ENCODE measurements at places on chromosomes 3 and 15.

DNA sequence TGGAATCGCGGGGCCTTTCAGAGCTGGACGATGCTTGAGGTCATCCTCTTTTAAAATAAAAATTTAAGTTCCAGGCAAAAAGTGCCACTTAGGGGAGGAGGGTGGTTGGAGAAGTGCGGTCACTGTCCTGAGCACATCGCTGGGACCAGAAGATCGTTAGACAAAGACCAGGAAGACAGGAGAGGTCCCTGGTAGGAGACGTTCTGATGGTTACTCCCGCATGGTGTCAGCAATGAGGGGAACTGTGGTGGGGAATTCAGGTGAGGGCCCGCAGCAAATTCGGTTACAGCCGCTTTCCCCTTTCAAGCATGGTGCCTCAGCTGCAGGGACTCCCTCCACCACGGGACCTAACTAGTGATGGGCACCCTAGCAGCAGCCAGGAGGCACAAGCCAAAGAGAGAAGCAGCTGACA lies 1.0 kb upstream of the ISY1 start:
- DNase-seq: no peak

DNA sequence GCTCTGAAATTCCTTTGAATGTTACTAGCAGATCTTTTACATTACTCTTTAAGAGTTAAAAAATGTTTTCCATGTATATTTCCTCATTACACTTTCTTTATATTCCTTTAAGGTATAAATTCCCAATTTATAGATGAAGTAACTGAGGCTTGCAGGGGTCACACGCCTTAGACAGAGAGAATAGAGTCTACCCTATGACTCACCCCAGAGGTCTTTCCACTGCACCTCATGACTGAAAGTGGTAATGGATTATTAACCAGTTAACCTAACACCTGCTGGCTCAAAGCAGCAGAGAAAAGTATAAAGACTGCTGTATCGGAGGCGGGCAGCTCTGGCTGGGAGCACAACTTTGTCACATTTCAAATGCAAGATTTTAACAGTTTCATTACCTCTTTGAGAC lies 37.7 kb downstream of the LDHAL6B start:
- DNase-seq: no peak

DNA sequence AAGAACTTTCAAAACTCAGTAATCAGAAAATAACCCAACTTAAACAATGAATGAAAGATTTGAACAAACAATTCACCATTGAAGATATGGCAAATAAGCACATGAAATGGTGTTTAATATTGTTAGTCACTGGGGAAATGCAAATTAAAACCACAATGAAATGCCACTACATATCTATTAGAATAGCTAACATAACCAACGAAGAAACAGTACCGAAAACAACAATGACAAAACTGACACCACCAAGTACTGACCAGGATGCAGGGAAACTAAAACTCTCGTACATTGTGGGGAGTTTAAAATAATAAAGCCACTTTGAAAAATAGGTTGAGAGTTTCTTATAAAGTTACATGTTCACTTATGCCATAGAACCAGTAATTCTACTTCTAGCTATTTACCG lies 69.1 kb downstream of the KBTBD8 start:
- no peak for DNase-seq

DNA sequence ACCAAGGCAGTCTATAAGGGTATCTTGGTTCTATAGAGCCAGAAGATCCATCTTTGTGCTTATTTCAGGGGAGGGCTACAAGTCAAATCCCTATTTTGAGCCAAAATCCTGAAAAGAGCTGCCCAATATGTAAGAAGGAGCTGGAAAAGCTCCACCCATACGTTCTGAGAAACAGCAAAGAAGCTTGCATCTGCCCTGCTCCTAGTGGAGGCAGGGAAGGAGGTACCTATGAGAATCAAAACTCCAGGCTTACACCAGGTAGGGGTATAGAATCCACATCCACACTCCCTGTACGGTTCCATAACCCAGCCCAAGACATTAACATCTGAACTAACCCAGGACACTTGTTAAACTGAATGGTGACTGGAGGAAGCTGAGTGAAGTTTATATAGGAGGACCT lies 30.0 kb downstream of the PHC3 start:
- no peak for DNase-seq

- no peak for DNase-seq
Observed at GRCh38 chr3:35965908-35966307, 326.6 kb downstream of the ARPP21 start.

DNA sequence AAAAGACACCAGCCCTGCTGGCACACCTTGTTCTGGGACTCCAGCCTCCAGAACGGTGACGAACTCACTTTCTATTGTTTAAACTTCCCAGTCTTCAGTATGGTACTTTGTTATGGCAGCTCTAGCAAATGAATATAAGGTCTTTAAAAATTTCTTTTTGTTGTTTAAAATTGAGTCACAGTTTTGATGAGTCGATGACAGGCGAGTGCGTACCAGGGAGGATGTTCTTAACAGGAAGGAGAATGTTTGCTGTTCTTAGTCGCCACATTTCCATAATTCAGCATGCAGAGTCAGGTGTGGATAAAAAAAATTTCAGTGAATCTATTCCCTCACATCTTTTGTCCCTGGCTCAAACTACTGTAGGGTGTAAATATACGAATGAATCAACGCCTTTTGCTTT lies 12.4 kb downstream of the DNASE1L3 start:
- DNase-seq: no peak

DNA sequence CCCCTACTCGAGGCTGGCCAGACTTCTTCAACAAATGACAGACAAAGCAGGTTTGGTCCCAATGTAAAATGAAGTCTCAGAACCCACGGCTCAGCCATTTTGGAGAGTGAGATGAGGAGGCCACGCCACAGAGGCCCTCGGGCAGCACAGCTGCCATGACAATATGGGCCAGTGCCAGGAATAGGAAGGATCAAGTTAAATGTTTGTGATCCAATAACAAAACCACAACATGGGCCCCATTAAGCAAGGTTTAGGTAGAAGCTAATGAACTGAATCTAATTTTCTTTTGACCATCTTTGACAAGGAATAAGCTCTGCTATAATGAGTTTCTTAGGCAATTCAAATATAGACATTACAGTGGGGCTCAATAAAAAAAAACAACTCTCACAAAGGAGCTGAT lies 52.6 kb downstream of the RFTN1 start:
- no peak for DNase-seq

GRCh38 chr15:67906382-67906781 lies 66.5 kb upstream of the RNU6-1 start:
- DNase-seq: no peak

DNA sequence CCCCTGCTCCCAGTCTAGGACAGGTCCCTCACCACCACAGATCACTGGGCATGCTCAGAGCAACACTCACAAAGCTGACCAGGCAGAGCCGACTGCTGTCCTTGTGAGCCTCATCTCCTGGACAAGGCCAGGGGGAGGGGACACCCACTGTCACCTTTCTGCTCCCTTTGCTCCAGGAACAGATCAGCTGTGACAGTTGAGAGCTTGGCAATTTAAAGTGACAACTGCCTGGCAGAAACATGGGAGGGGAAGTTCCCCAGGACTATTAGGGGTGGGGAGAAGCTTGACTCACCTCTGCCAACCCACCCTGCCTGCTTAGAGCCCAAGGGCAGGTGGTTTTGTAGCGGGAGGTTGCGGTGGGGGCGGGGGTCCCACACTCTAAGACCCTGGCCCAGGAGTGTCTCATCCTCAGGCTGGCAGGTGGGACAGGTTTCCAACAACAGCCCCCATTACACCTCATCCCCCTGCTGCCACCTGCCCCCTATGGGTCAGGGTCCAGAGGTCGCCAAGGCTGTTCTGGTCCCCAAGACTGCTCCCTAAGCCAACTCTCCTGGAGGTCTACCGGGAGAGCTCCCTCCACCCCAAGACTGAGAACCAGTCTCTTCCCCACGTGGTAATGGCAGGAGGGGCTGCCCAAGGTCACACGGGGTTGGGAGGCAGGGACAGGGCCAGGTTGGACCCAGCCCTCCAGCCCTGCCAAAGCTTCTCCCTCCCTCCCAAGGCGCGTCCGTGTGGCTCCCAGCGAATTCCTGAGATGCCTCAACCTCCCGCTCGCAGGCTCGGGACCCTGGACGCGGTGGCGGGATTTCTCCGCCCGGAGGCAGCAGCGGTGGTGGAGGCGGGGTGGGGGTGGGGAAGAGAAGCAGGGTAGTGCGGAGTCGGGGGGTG lies 80.4 kb downstream of the IQSEC1 start:
- no peak for DNase-seq

GRCh38 chr3:99712291-99712954 lies 74.0 kb downstream of the COL8A1 start:
- no peak for DNase-seq

- peak; percentile 25 for DNase-seq
Observed at GRCh38 chr3:61560517-61561373, 626 bp upstream of the PTPRG start.

- no peak for DNase-seq
Observed at GRCh38 chr3:69409011-69409410, 23.1 kb upstream of the FRMD4B start.

GRCh38 chr15:67833710-67834511 lies 5.9 kb downstream of the RNU6-1 start:
- no peak for DNase-seq

DNA sequence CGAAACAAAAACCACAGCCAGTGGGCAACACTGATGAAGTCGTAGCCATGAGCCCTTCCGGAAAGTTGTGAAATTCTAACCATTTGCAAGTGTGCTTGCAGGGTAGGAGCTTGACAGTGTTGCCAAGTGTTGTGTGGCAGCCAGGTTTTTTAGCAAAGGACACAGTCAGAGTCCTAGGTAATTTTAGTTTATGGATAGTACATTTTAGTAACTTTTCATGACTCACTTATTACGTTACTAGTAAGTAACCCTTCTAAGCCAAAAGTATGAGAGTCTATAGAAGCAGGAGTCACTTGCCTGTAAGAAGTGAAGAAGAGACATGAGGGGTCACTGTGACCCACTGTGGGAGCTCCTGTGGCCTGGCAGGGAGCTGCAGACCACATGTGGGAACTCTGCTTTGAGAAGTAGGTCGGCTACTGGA lies 54.8 kb upstream of the ADPGK start:
- DNase-seq: no peak

DNA sequence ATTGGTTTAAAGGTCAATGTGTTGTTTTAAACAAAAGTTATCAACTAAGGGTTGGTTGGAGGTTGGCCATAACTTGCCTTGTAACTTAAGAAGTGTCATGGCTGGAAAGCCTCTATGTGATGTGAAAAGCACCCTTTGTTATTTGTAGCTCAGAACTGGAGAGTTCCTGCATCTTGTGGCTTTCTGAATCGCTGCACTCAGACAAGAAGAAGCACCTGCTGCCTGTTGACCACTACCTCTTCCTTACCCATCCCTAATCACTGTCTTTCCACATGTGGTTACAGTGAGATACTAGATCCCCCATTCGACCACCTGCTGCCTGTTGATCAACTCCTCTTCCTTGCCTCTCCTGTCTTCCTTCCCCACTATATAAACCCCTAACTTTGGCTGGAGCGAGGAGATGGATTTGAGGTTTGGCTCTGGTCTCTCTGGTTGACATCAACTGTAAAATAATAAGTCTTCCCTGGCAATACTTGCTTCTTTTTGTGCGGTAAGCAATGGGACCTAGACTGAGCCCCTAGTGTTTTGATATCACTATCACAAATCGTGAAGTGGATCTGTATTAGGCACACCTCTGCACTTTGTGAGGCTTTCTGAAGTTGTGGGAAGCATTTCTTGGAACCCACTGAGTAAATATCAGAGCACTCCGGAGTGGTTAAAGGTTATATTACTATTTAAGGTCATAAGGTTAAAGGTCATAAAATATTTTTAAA lies 13.8 kb downstream of the RPL39L start:
- DNase-seq: no peak

DNA sequence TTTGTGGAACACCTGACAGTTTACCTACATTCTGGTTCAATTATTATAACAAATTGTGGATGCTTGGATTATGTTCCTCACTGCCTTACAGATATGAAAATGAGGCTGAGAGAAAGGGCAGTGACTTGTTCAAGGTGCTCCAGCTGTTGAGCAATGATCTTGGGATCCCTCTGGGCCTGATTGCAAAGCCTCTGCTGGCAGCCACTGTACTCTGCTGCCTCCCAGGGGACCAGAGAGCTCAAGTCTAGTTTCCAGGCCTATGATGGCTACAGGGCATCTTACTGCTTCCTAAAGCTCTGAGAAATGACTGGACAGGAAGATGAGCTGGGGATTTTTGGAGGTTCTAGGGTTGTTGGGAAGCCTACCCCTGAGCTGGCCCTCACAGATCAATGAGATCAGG lies 2.3 kb upstream of the SHC4 start:
- DNase-seq: no peak

- DNase-seq: no peak
Observed at GRCh38 chr3:115284980-115285379, 137.9 kb upstream of the ZBTB20 start.

DNA sequence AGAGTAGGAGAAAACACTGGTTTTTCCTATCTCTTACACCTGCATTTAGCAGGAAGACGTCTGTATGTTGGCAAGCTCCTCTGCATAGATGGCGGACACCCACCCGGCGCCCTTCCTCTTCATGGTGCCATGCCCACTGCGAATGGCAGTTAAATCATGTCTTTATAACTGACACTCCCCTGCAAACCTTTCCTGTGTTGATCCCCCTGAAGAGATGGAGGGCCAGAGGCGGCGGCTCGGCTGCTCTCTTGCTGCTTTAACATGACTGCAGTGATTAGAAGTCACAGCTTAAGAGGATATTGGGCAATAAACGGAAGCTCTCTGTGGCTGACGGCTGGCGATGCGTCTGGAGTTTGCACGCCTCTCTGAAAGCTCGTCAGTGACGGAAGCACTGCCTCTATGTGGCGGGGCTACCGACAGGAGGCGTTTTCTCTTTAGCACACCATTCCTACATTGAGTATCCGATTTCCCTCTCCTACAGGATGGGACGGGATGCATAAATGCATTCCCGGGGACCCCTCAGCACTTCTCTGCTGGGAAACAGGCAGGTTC lies 25.5 kb upstream of the SNRPA1 start:
- DNase-seq: peak; percentile 54

- DNase-seq: no peak
Observed at GRCh38 chr3:54122324-54123002, at the start of gene CACNA2D3. Gene CACNA2D3, plus strand, starts transcription at chr3:54122552.

DNA sequence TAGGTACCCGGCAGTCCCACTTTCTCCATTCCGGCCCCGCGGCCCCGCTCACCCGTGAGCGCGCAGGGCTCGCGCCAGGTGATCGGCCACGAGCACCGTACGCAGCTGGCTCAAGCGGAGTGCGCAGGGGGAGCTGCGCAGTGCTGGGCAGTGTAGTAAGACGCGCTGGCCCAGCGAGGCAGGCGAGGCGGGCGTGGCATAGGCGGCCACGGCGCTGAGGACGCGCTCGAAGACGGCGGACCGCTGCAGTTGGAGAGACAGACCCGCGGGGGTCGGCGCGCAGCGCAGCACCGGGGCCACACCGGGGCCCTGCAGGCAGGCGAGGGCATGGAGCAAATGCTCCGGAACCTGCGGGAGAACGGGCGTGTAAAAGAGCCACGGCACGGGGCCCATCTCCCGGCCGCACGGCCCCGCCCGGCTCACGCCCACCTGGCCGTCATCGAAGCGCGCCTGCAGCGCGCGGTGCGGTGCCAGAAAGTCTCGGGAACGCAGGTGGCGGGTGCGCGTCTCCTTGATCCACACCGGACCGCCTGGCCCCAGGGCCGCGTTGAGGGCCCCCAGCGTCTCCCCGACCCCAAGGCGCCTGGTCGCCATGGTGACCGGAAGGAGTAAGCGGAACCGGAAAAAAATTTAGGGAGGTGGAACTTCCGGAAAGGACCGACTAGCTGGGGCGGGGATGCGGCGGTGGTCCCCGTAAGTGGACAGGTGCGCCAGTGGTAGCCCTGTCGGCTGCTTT lies at the start of gene DALRD3:
DALRD3 (minus strand) TSS at position 610 of the 736 bp plus-strand sequence; CDS start at position 594, 16 bp downstream.
- no peak for DNase-seq

All from stimulated activated CD8-positive, alpha-beta memory T cell treated with anti-CD3 and anti-CD28 coated beads, Interleukin-7, amount 100 ng/mL, for 48 hours (primary cell).